ENCODE measurements at places on chromosomes 3 and 15. TPM values are rescaled to one million over a fixed set of nuclear protein-coding genes. Genes with fewer than 3 reads are reported as not detected.
A peak's percentile ranks its signal among the peaks of the same experiment; 100 is the strongest.

Gene RARB
- 3.8 TPM for total RNA-seq

- no peak for DNase-seq
Observed at GRCh38 chr3:188287762-188288505, 134.0 kb downstream of the LPP start.

- no peak for DNase-seq
Observed at GRCh38 chr15:40286061-40286532, 3.2 kb upstream of the ANKRD63 start.

- DNase-seq: no peak
Observed at GRCh38 chr3:174099724-174100123, 702.2 kb downstream of the NLGN1 start.

Gene CAV3
- total RNA-seq: not detected

GRCh38 chr15:82831894-82832600 lies 22.6 kb downstream of the WHAMM start:
- DNase-seq: no peak

Gene BCHE
- total RNA-seq: 0.41 TPM

- DNase-seq: no peak
Observed at GRCh38 chr3:196726788-196727675, 12.6 kb upstream of the PAK2 start.

Gene CDCP1
- total RNA-seq: 3.4 TPM

DNA sequence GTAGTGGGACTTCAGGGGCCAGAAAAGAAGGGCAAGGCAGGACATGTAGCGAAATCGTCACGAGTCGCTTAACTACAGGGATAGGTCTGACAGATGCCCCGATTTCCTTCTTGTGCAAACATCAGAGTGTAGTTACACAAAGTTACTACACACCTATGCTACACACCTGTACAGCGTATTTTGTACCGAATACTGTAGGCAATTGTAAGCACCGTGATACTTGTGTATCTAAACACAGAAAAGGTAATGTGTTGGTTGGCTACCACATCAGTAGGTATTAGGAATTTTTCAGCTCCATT lies 515 bp upstream of the MTHFS start:
- no peak for DNase-seq

Gene SPRED1
- 49.5 TPM for total RNA-seq

- DNase-seq: no peak
Observed at GRCh38 chr15:58515807-58516206, 84.0 kb downstream of the LIPC start.

DNA sequence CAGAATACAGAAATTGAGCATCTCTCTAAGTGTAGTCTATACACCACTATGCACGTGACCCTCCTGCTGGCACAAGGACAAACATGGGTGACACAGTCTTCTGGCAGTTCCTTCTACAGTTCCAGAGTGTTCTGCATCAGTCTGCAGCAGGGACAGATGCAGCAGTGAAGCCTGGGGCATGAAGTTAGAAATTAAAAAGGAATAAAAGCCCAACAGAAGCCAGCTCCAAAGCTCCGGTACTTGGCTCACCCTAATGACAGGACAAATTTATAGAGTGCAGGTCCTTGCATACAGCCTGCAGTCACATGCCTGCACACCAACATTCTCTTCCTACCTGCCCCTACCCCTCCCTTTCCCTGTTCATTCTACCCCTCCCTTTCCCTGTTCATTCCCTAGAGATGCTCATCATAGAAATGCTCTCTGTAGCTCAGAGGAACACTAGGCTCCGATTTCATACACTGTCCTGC lies 15.0 kb downstream of the UACA start:
- DNase-seq: no peak

GRCh38 chr3:87855211-87855610 lies 203.6 kb downstream of the CGGBP1 start:
- no peak for DNase-seq

DNA sequence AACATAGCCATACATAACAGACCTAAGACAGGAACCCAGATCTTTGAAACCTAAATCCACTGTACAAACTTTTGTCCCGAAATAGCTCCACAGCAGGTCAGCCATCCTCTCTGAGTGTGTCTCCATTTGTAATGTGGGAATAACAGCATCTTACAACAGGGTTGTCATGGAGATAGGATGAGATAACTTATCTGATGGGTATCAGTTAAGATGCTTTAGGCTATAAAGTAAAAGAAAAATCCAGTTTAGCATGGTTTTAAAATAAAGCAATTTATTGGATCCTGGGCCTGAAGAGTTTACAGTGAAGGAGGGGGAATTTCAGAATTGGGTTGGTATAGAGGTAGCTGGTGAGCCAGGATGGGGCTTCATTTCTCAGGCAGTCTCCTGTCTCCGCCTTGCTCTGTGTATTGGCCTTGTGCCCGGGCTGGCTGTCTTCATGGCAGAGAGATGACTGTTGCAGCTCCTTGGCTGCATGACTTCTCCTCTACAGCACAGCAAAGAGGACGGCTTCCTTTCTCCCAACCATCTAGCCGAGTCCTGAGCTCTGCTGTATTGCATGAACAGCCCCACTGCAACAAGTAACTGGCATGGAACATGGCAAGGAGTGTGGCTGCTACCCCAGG lies 131.9 kb upstream of the PROK2 start:
- no peak for DNase-seq

Gene STAB1
- total RNA-seq: 249 TPM

DNA sequence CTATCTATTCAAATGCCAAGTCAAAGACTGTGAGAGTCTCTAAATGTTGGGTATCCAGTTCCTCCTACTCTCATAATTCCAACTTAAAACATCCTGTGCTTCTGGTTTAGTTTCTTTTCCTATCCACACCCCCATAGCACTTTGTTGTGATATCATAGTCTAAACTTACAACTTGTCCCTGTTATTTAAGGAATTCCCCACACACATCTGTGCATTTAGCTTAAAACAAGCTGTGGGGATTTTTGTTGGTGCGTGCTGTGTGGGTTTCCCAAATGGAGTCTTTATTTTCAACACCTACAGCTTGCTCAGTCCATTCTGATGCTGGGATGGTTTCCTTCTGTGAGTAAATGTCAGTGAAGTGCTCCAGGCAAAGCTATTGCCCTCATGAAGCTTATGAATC lies 167.3 kb downstream of the GMNC start:
- DNase-seq: no peak

- no peak for DNase-seq
Observed at GRCh38 chr3:115162759-115163158, 15.7 kb upstream of the ZBTB20 start.

- no peak for DNase-seq
Observed at GRCh38 chr3:52752045-52752660, 18.6 kb downstream of the NEK4 start.

Gene ARPIN
- total RNA-seq: 19.5 TPM

DNA sequence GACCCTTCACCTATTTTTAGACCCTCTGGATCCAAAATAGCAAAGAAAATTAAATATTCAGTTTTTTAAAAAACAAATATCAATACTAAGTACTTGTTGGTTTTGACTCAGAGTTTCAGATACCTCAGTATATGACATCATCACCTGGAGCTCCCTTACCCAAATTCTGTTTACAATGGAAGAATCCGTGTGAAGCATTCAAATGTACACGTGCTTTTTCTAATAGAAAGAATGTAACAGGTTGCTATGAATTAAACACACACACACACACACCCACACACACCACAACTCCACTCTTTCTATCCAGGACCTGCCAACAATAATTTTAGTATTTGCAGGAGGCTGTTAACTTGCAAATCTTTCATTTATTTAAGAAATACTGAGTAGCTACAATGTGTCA lies 221.8 kb downstream of the THRB start:
- no peak for DNase-seq

Gene TRA2B
- 267 TPM for total RNA-seq

DNA sequence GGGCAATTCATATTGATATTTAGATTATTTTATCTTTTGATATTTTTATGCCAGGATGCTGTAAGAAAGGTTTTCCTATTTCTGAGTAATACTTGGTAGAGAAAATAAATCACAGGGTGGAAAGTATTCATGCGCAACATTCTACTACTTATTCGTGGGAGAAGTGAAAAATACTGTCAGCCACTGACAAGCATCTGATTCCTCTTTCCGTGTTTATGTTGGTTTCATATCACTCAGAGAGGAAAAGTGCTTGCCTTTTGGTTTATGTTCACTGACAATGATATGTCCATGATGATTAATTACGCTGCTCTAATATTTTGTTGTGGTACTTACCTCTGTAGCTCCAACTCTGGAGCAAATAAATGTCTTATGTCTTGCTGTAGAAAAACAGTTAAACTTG lies 429.4 kb downstream of the EDEM1 start:
- DNase-seq: no peak

Gene CFAP161
- total RNA-seq: 1.1 TPM

DNA sequence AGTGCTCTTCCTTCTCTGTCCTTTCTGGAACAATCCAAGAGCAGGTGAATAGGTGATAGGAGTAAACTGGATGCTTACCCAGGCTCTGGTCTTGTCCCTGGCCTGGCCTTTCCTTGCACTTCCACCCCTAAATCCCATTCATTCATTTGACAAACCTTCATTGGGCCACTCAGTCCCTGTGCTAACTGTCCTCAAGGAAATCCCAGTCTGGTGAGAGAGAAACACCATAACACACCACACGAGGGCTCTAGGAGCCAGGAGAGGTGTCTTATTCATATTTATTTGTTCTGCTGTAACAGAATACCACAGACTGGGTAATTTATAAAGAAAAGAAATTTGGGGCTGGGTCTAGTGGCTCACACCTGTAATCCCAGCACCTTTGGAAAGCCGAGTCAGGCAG lies 22.8 kb downstream of the EFCC1 start:
- no peak for DNase-seq

DNA sequence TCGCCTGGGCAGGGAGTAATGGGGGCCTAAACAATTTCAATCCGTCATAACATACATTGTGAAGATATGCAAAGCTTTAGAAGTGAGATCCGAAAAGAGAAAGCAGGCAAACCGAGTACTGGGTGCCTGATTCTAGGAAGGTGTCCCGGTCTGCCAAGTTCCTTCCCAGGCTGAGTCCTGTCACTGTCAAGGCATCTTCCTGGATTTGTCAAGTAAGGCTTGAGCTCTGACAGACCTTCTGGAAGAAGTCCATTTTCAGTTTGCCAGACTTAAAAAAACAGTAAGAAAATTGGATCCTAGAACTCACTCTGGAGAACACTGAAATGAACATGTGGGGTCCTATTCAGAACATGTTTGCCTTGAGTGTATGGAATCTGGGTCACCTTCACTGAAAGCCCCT lies 253.9 kb downstream of the RORA start:
- DNase-seq: no peak

GRCh38 chr15:67807141-67807540 lies 18.2 kb upstream of the SKOR1 start:
- no peak for DNase-seq

DNA sequence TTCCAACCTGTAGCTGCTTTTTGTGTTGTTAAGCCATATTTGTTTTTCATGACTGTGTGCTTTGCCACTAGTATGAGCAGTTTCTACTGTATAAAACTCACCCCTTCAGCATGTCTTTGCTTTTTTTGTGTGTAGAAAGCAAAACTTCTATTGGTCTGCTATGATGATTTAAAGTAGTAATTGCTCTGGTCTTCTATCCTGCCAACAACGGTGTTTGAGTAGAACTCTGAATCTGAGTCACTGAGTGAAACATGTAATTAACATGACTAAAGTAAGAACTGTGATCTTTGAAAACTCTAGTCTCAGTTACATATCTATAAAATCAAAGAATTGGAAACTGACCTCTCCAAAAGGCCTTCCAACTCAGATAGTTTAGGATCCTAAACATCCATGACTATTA lies 133.6 kb downstream of the TPRG1 start:
- no peak for DNase-seq

GRCh38 chr3:100401674-100402041 lies 319 bp downstream of the LNP1 start:
- peak; percentile 2 for DNase-seq

Gene CCR9
- not detected for total RNA-seq

Gene CYP1A1
- total RNA-seq: not detected

- DNase-seq: no peak
Observed at GRCh38 chr3:13073326-13074005, at the start of gene IQSEC1. Gene IQSEC1, minus strand, starts transcription at chr3:13073429. Its CDS starts 415 bp downstream, at chr3:13073014.

- no peak for DNase-seq
Observed at GRCh38 chr15:96406701-96407100, 76.2 kb downstream of the NR2F2 start.

DNA sequence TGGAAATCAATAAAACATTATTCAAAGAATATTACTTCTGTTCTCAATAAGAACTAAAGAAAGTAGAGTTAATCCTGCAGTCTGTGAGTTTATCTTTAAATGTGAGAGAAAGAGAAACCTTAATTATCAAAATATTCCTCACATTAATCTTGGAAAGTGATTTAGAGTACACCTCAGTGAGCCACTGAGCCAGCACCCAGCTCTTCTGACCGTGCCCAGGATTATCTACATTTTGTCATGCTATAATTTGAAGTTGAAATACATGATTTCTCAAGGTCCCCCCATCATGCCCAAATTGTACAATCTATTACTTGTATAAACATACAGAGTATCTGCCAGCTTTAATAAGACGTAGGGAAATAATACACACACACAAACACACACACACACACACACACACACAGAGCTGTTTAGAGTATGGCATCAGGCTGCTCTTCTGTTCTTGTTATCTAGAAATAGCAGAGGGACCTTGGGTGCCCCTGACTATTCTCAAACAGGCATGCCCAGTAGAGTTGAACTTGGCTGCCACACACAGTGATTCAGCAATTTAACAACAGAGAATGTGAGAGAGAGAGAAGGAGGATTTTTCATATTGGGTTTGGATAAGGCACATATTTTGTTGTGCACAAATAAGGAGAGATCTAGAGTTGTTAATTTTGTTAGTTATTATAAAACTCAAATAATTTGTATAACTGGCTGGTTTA lies 74.4 kb downstream of the P2RY1 start:
- DNase-seq: no peak

DNA sequence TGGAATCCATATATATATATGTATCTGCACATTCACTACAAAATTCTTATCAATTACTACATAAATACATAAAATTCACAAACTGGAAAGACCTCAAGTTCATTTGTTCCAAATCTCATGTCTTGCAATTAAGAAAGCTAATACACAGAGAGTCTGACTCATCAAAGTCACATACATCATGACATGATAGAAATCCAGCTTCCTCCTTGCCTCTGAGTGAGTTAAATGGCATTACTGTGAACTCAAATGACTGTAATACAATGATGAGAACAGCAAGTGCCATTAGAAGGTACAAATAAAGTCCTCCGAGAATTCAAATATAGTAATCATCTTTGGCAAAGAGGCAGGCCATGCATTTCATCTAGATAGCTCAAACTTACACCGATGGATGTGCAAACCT lies 55.1 kb upstream of the AGTR1 start:
- DNase-seq: no peak
